ENCODE measurements at places on chromosomes 7 and 10. TPM values are rescaled to one million over a fixed set of nuclear protein-coding genes. Genes with fewer than 3 reads are reported as not detected.

DNA sequence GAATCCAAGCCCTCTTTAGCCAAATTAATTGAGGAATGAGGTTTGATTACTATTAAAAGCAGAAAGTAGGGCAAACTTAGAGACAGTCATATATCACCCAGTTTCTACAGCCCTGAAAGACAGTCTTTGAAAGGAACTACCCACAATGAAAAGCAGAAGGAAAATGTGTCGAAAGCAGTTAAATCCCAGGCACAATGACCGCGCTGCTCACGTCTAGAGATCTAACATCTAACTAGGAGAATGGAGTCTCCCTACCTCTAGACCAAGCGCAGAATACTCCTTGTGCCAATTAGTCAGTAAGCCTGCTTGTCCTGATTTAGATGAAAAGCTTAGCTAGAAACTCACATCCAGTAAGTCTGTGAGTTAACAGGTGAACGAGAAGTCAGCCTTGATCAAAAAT lies 350.0 kb downstream of the FGFR2 start:
- H3K4me1 ChIP-seq = no peaks in the 10 kb centered on the region
- DNase-seq = peak; percentile 45
- no peak overlapping the region for H3K27ac ChIP-seq
- H3K36me3 ChIP-seq = no peaks in the 10 kb centered on the region
- no peak overlapping the region for H3K4me3 ChIP-seq

DNA sequence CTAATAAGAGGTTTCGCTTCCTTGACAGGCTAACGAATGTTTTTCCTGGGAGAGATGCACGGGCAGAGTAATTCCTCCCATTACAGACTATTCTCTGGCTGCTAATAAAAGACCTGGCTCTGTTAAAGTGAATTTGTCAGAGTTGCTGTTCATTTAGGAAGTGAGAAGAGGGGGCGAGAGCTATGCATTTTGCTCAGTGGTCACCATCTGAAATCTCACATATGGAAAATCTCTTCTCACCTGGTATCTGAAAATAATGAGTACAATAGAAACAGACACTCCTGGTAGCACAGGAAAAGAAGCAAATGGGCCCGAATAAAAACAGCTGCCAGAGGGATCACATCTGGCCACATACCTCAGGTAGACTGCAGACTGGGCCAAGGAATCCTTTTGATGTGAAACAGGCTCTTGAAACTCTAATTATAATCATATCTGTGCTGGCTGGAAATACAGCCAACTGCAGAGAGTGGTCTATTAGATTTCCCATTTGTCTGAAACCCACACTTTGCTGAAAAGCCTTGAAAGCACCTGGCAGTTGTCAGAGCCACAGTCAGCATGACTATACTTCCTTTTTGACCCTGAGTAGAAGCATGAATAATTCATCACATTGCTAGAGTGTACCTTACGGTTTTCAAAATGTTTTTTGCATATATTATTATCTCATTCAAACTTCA lies 33.6 kb downstream of the AOAH start:
- no peak overlapping the region for H3K4me3 ChIP-seq
- no peak for DNase-seq
- no peak overlapping the region for H3K27ac ChIP-seq
- H3K27me3 ChIP-seq = no peaks in the 10 kb centered on the region
- H3K36me3 ChIP-seq = no peaks in the 10 kb centered on the region

DNA sequence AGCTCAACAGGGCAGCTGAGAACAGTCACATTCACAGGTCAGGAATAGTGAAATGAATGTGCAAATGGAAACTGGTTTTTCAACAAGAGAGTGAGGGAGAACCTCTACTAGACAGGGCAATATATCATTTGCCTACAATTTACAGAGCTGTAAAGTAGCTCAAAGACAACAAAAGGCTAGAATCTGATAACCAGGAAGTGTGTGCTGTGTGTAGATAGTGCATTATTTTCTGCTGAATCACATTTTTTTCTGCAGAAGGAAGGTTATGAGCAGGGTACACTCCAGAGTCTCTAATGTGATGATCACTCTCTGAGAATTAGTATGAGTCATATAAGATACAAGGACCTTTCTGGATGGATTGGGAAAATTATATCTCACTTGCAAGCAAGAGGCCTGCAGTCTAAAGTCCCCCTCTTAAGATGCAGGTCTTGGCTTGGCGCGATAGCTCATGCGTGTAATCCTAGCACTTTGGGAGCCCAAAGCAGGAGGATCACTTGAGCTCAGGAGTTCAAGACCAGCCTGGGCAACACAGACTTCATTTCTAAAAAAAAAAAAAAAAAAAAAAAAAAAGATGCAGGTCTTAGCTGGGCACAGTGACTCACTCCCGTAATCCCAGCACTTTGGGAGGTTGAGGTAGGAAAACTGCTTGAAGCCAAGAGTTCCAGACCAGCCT lies 59.9 kb upstream of the COBL start:
- no peak overlapping the region for H3K4me3 ChIP-seq
- H3K27me3 ChIP-seq = no peaks in the 10 kb centered on the region
- H3K4me1 ChIP-seq = no peaks in the 10 kb centered on the region
- H3K27ac ChIP-seq = no peak overlapping the region

A1CF gene
- not detected for total RNA-seq

DNA sequence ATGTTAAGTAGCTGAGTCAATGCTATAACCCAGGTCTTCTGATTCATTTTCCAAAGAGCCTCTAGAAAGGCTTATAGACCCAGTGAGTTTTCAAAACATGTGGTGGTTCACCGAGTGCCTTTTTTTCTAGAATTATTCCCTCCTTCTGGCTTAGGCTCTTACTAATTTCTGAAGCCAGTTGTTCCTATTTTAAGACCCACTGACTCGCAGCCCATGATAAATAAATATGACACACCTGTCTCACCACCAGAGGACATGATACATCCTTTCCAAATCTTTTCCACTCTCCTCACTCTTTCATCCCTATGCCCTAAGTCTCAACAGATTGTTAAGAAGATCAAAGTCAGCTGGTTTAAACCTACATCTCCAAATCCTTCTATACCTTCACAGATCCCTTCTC lies 126.0 kb upstream of the WNT16 start:
- H3K36me3 ChIP-seq = no peaks in the 10 kb centered on the region
- H3K27ac ChIP-seq = no peak overlapping the region
- no peaks in the 10 kb centered on the region for H3K27me3 ChIP-seq
- H3K4me1 ChIP-seq = no peaks in the 10 kb centered on the region

- peak; percentile 82 for DNase-seq
- H3K36me3 ChIP-seq = no peaks in the 10 kb centered on the region
- no peak overlapping the region for H3K4me3 ChIP-seq
- H3K27me3 ChIP-seq = no peaks in the 10 kb centered on the region
- H3K27ac ChIP-seq = no peak overlapping the region
These were observed 583.6 kb upstream of the MGMT start for GRCh38 chr10:128883231-128884032.

GRCh38 chr10:129764901-129765663 lies 199.0 kb downstream of the EBF3 start:
- H3K27me3 ChIP-seq = no peaks in the 10 kb centered on the region
- DNase-seq = peak; percentile 37
- no peaks in the 10 kb centered on the region for H3K36me3 ChIP-seq
- no peak overlapping the region for H3K27ac ChIP-seq
- H3K4me1 ChIP-seq = no peaks in the 10 kb centered on the region
- H3K4me3 ChIP-seq = no peak overlapping the region

PODXL gene
- 24.5 TPM for total RNA-seq

- H3K4me3 ChIP-seq = no peak overlapping the region
- peaks cover 57% of the 10 kb centered on the region for H3K4me1 ChIP-seq
- peak overlapping the region; percentile 82 for H3K27ac ChIP-seq
- no peaks in the 10 kb centered on the region for H3K36me3 ChIP-seq
These were observed 107.2 kb upstream of the FAM133B start for GRCh38 chr7:92697414-92697813.

CLCN1 gene
- not detected for total RNA-seq

MINDY3 gene
- 34.3 TPM for total RNA-seq

DNA sequence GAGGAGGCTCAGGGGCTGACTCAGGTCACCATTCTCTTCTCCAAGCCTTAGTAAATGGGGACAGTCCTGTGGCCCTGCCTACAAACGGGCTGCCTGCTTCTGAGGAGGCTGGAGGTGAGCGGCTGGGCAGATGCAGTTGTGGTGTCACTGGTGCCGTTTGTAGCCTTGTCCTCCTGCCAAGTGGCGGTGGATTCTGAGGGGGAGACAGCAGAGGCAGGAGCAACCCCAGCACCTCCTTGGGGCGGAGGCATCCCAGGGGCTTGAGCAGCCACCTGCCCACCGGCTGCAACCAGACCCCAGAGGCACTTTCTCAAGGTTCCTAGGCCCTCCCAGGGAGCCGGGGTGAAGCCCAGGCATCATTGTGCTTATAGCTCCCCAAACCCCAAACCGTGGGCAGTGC lies 112.5 kb downstream of the ZMIZ1 start:
- peaks cover 9% of the 10 kb centered on the region for H3K36me3 ChIP-seq
- H3K4me1 ChIP-seq = peaks cover 100% of the 10 kb centered on the region
- no peaks in the 10 kb centered on the region for H3K27me3 ChIP-seq
- no peak for DNase-seq

GRCh38 chr7:128888756-128889095 lies 21.8 kb downstream of the KCP start:
- H3K36me3 ChIP-seq = no peaks in the 10 kb centered on the region
- H3K27ac ChIP-seq = no peak overlapping the region
- DNase-seq = no peak
- H3K27me3 ChIP-seq = peaks cover 6% of the 10 kb centered on the region
- no peaks in the 10 kb centered on the region for H3K4me1 ChIP-seq

GRCh38 chr7:36472141-36472729 lies 82.6 kb downstream of the ANLN start:
- DNase-seq = no peak
- H3K4me3 ChIP-seq = no peak overlapping the region
- H3K36me3 ChIP-seq = no peaks in the 10 kb centered on the region
- no peaks in the 10 kb centered on the region for H3K27me3 ChIP-seq

GRCh38 chr10:75408911-75409885 lies 7.6 kb upstream of the ZNF503 start:
- H3K27ac ChIP-seq = peak overlapping the region; percentile 99
- no peaks in the 10 kb centered on the region for H3K36me3 ChIP-seq
- no peaks in the 10 kb centered on the region for H3K27me3 ChIP-seq

ADRA2A gene
- 3.6 TPM for total RNA-seq

AGR2 gene
- not detected for total RNA-seq

- peaks cover 17% of the 10 kb centered on the region for H3K36me3 ChIP-seq
- no peak overlapping the region for H3K4me3 ChIP-seq
- H3K4me1 ChIP-seq = peaks cover 97% of the 10 kb centered on the region
- DNase-seq = no peak
- no peaks in the 10 kb centered on the region for H3K27me3 ChIP-seq
- H3K27ac ChIP-seq = peak overlapping the region; percentile 87
These were observed 93.8 kb downstream of the CALD1 start for GRCh38 chr7:134873253-134873652.

DNA sequence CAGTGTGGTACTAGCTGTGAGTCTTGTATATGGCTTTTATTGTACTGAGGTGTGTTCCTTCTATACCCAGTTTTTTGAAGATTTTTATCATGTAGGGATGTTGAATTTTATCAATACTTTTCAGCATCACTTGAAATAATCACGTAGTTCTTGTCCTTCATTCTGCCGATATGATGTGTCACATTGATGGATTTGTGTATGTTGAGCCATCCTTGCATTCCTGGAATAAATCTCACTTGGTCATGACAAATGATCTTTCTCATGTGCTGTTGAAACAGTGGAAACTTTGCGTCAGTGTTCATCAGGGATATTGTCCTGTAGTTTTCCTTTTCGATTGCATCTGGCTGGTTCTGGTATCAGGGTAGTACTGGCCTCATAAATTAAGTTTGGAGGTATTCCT lies 7.1 kb upstream of the PRKAR1B start:
- DNase-seq = no peak
- peaks cover 16% of the 10 kb centered on the region for H3K4me1 ChIP-seq
- H3K36me3 ChIP-seq = peaks cover 20% of the 10 kb centered on the region
- no peak overlapping the region for H3K27ac ChIP-seq

DNA sequence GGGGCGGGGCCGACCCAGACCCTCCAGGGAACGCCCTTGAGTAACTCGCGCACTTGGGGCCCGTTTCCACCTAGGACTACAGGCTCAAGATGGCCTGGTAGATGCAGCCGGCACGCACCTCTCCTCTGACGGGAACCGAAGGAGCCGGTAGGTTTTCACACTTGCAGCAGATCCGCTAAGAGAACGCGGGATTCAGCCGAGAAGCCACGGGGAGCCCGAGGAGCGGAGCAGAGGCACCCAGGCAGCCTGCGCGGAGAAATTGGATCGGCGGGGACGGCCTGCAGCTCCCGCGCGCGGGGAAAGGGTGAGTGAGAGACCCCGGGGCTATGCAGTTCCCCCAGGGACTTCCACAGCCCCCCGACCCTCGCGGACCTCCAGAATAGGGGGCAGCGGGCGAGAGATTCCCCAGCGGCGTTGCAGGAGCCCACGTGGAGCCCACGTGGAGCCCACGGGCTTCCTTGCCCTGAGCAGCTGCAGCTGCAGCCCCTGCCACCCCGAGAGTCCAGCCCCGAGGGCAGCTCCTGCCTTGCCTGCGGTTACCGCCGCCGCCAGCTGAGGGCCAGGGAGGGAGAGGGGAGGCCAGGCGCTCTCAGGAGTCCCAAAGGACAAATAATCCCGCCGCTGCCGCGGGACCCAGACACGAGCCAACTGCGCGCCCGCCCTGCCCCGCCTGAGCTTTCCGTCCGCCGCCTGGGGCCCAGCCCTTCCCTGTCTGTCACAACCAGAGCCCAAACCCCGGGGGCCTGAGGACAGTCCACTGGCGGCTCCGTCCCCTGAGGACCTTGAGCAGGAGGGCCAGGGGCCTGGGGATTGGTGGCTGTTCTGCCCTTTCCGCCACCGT lies 13.1 kb downstream of the IFT22 start:
- H3K4me1 ChIP-seq = peaks cover 13% of the 10 kb centered on the region
- H3K36me3 ChIP-seq = no peaks in the 10 kb centered on the region

TMEM140 gene
- total RNA-seq = 19.9 TPM

- no peak for DNase-seq
- no peak overlapping the region for H3K27ac ChIP-seq
- no peaks in the 10 kb centered on the region for H3K36me3 ChIP-seq
- H3K27me3 ChIP-seq = no peaks in the 10 kb centered on the region
- H3K4me1 ChIP-seq = no peaks in the 10 kb centered on the region
- no peak overlapping the region for H3K4me3 ChIP-seq
These were observed 592.0 kb downstream of the TYW1 start for GRCh38 chr7:67588631-67589030.

GRCh38 chr10:95655571-95656290 lies 780 bp downstream of the ALDH18A1 start:
- DNase-seq = peak; percentile 62
- no peaks in the 10 kb centered on the region for H3K27me3 ChIP-seq
- peaks cover 20% of the 10 kb centered on the region for H3K36me3 ChIP-seq
- peak overlapping the region; percentile 79 for H3K27ac ChIP-seq
- peak overlapping the region; percentile 91 for H3K4me3 ChIP-seq

GRCh38 chr7:45028138-45028919 lies 28.3 kb downstream of the CCM2 start:
- peaks cover 10% of the 10 kb centered on the region for H3K4me1 ChIP-seq
- no peak overlapping the region for H3K27ac ChIP-seq
- H3K27me3 ChIP-seq = no peaks in the 10 kb centered on the region
- peaks cover 23% of the 10 kb centered on the region for H3K36me3 ChIP-seq

TBC1D12 gene
- total RNA-seq = 17.4 TPM

GLI3 gene
- 17.8 TPM for total RNA-seq

ZPBP gene
- not detected for total RNA-seq

- H3K36me3 ChIP-seq = peaks cover 27% of the 10 kb centered on the region
- no peak overlapping the region for H3K4me3 ChIP-seq
- no peaks in the 10 kb centered on the region for H3K4me1 ChIP-seq
These were observed 27.7 kb downstream of the PSPH start for GRCh38 chr7:56023500-56023899.

- no peak for DNase-seq
- H3K27ac ChIP-seq = no peak overlapping the region
- H3K4me3 ChIP-seq = no peak overlapping the region
- H3K36me3 ChIP-seq = no peaks in the 10 kb centered on the region
- H3K27me3 ChIP-seq = no peaks in the 10 kb centered on the region
These were observed 69.0 kb downstream of the CREB5 start for GRCh38 chr7:28481091-28481926.

Measured in esophagus muscularis mucosa (tissue), 4 donors.